ENCODE measurements at places on chromosomes 1 and 21.

- no peak for DNase-seq
Observed at GRCh38 chr21:29080454-29080941, 7.0 kb upstream of the CCT8 start.

DNA sequence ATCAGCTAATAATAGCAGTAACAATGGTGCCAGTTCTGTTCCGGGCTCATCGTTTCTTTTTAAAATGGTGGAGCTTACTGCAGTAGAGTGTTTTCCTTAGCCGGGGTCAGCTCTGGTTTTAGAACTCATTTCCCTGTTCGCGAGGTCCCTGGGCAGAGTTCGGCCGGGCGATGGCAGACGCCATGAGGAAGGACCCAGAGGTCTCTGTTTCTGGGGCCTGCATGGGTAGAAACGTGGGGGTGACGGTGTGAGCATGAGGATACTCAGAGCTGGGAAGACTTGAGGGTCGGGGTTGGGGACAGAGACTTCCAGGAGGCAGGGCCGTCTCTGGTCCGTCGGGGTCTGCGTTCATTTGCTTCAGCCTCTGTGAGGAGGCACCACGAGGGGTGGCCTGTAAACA is 38.8 kb downstream of the PRKCZ start:
- DNase-seq, result no peak

DNA sequence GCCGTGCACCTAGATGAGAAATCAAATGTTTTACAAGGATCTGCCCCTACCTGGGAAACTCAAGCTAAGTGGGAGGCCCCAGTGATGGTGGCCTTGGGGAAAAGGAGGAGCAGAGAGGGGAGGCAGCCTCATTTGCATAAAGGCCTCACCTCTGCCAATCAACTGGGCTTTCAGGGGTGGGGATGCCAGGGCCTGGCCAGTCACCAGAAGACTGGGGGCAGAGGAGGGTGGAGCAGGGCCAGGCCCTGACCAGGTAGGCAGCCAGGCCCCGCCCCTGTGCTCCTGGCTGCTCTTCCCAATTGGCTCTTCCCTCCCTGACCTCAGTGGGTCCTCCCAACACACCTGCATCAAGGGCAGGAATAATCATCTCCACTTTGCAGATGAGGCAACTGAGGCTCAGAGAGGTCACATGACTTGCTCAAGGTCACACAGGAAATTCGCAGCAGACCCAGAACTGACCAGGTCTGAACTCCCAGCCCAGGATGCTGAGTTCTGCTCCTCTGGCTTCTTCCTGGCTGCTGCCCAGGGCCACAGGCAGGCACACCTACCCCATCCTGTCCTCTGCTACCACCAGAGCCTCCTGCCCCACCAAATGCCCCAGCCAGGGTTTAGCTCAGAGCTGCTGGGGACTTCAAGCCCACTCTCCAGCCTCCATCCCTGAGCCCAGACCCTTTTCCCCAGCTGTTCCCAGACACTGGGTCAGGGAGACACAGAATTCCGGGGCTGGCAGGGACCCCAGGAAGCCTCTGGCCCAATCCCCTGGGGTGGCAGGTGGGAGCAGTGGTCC is 677.9 kb downstream of the MATN1 start:
- DNase-seq, result no peak

DNA sequence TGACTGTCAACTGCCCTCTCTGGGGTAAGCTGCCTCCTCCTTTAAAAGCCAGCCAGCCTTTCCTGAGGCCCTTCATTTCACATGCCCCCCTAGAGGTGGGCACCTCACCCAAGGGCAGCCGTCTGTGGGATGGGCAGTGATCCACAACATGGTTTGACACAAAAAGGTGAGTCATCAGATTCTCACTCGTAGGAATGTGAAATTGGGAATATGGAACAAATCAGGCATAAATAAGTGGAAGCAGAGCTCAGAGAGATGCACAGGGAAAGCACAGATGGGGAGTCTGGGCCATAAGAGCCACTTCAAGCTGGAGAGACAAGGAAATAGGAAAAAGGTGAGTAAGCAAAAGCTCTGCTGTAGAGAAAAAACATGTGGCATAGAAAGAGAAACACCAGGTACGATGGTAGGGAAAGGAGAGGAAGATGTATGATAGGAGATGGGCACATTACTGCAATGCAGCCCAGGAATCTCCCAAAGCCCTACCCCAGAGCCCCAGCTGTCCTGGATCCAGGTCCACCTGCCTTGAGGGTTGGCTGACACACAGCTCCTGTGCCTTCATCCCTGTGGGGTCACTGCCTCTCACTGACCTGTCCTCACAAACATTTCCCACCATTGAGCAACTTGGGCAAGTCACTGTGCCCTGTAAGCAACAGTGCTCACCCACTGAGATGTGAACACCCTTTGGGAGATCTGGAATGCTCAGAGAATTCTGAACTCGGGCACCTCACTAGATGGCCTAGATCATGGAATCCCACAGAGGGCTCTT is 86.6 kb downstream of the ASTN1 start:
- DNase-seq, result no peak

DNA sequence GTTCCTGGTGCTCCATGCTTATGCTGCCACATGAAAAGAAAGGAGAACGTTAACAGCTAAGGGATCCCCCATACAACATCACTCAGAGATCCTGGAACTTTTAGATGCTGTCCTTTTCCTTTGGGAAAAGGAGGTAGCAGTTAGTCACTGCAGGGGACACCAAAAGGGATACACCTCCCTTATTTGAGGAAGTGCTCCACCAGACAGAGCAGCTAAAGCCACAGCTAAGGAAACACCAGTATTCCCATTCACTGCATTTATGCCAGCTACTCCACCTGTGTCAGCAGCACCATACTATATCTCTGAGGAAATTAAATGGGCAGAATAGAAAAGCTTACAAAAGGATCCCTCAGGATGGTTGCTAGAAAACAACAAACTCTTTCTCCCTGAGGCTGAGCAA is 26.0 kb upstream of the SLC6A9 start:
- DNase-seq, result no peak

DNA sequence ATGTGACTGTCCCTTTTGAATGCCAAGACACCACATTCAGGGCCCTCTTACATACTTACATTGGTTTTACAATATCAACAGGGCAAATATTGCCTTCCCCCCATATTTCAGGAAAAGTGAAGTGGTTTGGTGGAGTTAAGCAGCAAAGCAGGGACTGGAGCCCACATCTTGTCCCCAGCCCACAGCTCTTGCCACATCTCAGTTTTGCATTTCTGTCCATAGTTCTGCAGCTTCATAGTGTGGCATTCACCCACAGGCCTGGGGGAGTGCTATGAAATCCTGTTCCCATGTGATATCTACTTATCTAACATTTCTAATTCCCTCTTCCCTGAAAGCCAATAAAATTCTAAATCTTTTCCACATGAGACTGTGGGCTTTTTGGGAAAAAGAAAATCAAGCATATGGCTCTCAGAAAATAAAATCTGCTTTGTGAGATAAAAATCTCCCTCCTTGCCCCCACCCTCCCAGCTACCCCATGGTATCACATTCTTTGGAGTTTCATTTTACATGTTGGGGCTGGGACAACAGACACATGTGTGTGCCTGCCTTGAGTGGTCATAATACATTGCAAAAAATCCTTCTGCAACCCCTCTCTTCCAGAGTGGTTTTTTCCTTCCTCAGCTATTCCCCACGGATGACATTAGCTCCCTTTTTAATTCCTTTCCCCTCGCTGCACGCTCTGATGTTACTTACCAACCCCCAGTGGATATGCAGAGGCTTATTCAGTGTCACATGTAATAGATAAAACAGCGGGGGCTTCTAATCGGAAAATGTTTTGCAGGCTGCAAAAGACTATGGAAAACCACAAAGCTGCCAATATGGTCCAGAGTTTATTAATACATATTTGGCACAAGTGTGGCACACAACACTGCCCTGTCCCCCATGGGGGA is 20.5 kb upstream of the CD2 start:
- no peak for DNase-seq

- no peak for DNase-seq
Observed at GRCh38 chr1:43423672-43424550, 29.8 kb downstream of the HYI start.

DNA sequence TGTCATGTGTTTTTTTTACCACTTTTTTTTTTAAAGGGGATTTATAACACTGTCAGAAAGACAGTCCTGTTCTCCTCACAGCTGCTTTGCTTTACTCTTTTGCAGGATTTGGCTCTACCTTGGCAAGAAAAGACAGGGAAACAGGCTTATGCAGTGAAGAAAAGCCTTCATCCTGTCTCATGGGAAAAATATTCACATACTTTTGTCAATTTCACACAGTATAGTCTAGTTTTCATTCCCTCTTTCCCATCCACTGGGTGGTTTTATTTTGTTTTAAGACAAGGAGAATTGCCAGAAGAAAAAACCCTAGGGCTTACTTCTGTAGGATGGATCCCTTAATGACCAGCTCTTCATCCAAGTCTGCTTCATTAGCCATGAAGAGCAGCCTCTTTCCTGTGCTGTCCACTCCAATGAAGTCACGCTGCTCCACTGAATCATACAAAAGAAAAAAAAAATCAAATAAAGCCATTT is 60.0 kb downstream of the EIF2B3 start:
- no peak for DNase-seq

GRCh38 chr1:245717611-245718010 is 562.8 kb downstream of the KIF26B start:
- DNase-seq, result no peak

- DNase-seq, result no peak
Observed at GRCh38 chr1:50894340-50894739, 65.7 kb downstream of the FAF1 start.

- peak; percentile 25 for DNase-seq
Observed at GRCh38 chr1:236753516-236753915, 41.6 kb upstream of the MTR start.

GRCh38 chr1:228416217-228416933 is at the start of gene TRIM17:
TSS of gene TRIM17 (minus strand) at chr1:228416861. CDS start at chr1:228415072, 1,789 bp downstream.
- DNase-seq, result peak; percentile 59

GRCh38 chr1:24374891-24375786 is 38.4 kb downstream of the STPG1 start:
- no peak for DNase-seq

DNA sequence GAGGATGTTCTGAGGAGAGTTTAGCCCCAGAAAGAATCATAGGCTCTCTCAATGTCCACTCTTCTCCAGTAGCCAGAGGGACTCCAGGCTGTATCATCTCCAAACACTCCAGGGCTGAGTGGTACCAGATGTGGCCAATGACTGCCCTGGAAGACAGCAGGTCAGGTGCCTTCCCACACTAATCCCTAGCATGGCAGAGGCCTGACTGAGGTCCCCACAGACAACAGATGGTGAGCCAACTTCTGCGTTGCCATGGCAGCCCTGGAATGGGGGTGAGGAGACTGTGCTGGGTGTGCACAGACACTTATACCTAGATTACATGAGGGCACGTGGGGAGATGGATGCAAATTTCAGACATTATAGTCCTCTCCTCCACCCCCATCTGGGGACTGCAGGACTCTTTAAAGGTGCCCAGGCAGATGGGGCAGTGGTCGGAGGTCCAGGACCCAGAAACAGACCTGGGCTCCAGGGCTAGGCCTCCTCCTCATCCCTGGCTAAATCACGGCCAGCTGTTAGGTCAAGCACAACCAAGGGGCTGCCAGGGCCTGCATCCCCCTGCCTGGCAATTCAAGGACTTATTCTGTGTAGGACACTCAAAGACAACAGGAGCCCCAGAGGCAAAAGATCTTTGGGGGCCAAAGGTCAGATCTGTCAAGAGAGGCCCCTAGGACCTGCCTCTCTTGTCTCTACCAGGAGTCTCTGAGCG is 42.9 kb downstream of the CAMK2N1 start:
- no peak for DNase-seq

DNA sequence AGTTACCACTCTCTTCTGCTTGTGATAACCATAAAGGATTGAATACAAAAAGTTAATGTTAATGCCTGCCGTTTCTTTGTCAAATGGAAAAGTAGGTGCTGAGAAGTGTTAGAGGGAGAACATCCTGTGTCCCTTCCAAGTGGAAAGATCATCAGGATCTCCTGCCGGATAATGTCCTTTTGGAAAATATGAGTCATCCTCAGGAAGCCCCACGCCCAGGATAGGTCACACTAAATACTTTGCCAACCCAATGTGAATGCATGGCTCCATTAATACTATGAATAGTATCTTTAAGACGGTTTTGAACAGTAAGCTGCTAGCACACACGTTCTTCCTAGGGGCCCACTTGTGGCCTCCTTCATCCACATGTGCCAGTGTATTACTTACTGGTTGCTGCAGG is 279.5 kb downstream of the ZNF326 start:
- no peak for DNase-seq

GRCh38 chr1:74812180-74812541 is 79.2 kb downstream of the TYW3 start:
- DNase-seq, result no peak

DNA sequence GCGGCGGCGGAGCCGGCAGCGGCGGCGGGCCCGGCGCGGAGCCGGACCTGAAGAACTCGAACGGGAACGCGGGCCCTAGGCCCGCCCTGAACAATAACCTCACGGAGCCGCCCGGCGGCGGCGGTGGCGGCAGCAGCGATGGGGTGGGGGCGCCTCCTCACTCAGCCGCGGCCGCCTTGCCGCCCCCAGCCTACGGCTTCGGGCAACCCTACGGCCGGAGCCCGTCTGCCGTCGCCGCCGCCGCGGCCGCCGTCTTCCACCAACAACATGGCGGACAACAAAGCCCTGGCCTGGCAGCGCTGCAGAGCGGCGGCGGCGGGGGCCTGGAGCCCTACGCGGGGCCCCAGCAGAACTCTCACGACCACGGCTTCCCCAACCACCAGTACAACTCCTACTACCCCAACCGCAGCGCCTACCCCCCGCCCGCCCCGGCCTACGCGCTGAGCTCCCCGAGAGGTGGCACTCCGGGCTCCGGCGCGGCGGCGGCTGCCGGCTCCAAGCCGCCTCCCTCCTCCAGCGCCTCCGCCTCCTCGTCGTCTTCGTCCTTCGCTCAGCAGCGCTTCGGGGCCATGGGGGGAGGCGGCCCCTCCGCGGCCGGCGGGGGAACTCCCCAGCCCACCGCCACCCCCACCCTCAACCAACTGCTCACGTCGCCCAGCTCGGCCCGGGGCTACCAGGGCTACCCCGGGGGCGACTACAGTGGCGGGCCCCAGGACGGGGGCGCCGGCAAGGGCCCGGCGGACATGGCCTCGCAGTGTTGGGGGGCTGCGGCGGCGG is 1.0 kb downstream of the ARID1A start:
- no peak for DNase-seq

- DNase-seq, result no peak
Observed at GRCh38 chr1:36154765-36155407, 1.1 kb upstream of the MAP7D1 start.

DNA sequence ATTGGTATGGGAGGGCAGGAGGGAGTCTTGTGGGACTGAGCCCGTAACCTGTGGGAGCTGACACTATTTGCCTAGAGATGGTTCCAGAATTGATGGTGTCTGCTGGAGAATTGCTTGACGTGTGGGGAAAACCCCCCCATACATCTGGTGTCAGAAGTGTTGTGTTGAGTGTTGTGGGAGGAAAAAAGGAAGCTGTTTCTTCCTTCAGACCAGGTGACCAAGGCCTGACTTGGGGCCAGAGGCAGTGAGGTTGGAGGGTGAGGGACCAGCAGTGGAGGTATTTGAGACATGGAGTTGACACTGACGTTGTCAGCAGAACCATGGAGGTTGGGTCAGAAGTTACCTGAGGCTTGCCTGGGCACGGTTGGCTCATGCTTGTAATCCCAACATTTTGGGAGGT is 8.3 kb downstream of the SHISAL2A start:
- DNase-seq, result no peak

Measured in small intestine (tissue), 16 donors.